ENCODE measurements at places on chromosomes 7 and 10.
A peak's percentile ranks its signal among the peaks of the same experiment; 100 is the strongest.

DNA sequence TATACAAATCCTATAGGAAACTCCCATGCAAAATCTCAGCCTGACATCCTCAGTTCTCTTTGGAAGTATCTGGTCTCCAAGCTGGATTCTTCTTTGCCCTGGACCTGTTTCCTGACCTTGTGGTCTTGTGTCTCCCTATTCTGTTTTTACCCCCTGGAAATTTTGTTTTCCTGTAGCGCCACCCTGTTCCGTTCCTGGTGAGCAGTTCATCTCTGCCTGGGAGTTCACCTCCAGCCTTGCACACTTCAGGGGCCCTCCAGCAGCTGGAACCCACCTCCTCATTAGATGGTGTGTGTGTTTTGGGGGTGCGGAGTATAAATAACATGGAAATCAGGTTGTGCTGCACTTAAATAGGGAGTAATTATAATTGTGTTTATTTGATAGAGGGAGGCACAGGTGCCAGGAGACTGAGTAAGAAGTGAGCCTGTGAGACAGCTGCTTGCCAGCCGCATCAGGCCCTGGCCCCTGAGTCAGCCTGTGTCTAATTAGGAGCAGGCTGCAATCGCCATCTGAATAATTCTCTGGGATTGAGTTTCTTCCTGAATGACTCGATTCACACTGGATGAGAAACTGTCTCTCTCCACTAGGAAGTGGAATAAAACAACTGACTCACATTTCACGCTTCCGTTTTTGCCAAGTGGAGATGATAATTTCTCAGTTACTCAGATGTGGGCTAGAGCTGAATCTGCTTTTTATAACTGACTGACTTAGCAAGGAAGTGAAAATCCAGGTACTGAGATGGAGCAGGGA is 69.4 kb upstream of the HECTD2 start:
- no peak for DNase-seq

DNA sequence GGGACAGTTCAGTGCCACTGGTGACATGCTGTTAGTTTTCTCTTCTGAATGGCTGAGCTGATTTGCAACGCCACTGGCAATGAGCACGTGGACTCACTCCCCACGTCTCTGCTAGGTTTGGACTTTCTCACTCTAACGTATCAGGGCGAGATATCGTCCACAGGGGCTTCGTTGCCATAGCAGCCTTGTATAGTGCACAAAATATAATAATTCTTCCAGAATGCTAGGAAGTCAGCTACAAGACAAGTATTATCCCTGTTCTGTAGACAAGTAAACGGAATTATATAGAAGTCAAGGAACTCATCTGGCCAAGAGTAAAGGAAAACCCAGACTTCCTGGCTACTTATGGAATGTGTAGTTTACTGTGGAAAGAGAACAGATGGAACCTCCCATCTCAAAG is 226.8 kb downstream of the ARHGAP21 start:
- no peak for DNase-seq

DNA sequence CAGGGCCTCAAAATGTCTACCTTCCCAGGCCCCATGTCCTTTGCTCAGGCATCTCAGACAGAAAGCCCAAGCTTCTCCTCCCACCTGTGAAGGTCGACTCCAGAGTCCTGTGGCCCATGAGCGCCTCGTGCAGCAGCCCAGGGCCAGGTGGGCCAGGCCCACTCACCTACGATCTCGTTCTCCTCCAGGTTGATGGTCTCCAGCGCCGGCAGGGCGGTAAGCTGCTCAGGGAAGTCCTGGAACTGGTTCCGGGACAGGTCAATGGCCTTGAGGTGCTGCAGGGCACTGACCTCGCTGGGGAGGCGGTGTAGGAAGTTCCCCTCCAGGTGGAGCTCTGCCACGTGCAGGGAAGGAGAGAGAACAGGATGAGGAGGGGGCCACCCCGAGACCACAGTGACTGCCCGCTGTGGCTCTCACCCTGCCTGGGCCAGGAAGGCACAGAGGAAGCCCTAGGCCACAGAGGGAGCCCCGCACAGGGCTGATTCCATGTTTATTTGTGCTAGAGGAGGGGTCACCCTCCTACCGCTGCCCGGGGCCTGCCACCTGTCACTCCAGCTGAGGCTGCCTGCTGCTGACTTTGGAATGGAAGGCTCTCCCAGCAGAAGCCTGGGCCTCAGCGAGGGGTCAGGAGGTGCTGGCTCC is 40.0 kb upstream of the NPFFR1 start:
- no peak for DNase-seq

DNA sequence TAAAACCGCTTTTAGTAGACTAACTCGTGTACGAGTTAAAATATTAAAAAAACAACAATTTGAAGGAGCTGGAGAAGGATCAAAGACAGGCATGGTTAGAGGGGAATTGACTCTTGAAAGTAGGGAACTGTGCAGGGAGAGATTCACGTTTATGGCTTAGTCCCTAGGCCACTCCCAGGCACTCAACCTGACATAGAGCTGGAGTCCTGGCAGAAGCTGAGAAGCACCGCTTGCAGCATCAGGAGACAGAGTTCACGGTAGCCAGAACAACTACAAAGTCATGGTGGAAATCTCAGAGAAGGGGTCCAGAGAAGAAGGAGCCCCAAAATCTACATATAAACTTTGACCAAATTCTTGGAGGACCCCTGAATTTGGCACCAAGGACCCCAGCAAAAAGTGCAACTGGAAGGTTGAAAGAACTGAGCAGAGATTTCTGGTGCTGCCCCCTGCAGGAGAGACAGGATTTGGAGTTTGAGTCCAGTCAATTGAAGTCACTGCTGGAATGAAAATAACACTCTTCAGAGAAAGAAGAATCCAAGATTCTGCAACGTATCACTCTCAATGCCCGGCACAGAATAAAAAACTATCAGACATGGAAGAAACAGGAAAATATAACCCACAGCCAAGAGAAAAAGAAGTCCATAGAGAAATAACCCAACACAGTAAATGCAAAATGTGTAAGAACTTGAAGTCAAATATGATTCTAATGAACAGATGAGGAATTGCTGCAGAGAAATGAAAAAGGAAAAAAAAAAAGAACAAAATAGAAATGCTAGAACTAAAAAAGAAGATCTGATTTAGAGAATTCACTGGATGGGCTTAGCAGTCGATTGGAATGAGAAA is 493.3 kb upstream of the PODXL start:
- DNase-seq: no peak

GRCh38 chr10:25743832-25744231 is 190.2 kb upstream of the MYO3A start:
- no peak for DNase-seq

DNA sequence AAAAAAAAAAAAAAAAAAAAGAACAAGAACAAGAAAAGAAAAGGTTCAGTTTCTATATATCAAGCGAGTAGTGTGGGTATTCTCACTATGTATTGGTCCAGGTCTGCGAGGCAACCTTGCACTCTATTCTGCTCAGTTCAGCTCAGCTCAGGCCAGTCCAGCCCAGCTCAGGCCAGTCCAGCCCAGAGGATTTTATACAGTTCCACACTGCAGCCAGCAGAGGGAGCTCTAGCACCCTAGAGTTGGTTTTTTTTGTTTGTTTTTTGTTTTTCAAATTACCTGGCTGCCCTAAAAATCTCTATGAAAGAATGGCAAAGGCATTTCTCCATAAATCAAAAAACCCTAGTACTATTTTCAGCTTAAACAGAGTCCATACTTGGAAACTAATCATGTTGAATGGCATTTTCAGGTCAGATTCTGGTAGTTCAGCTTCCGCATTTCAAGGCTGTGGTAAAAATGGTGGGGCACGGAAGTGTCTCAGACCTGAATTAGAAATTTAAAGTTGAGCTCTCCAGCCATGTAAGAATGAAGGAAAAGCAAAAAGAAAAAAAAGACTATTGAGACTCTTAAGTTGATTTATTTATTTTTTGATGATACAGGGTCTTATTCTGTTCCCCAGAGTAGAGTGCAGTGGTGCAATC is 55.2 kb upstream of the GSDME start:
- peak; percentile 49 for DNase-seq

- no peak for DNase-seq
Measured at GRCh38 chr7:151840088-151840910, 36.6 kb downstream of the PRKAG2 start.

DNA sequence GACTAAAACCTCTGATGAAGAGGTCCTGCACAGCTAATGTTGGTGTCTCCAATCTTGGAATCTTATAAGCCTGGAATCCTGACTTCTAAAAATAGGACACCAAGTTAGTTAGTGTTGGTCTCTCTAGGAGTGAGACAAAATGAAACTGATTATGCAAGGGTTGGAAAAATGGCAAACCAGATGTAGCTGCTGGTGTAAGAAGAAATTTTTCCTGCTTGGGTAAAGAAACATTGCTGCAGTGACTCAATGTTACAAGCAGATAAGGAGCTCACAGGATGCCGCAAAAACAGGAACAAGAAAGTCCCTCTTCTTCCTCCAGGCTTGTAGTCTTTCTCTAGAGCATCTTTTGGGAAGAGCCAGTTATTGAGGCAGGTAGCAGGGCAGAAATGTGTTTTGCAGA is 449.0 kb downstream of the ETV1 start:
- no peak for DNase-seq

- DNase-seq: peak; percentile 100
Measured at GRCh38 chr7:112206238-112206990, at the start of the genes DOCK4 and ZNF277. DOCK4 (minus strand) TSS chr7:112206399; CDS start chr7:112206138, 261 bp downstream. ZNF277 (plus strand) TSS chr7:112206695; CDS start chr7:112206717, 22 bp downstream.

DNA sequence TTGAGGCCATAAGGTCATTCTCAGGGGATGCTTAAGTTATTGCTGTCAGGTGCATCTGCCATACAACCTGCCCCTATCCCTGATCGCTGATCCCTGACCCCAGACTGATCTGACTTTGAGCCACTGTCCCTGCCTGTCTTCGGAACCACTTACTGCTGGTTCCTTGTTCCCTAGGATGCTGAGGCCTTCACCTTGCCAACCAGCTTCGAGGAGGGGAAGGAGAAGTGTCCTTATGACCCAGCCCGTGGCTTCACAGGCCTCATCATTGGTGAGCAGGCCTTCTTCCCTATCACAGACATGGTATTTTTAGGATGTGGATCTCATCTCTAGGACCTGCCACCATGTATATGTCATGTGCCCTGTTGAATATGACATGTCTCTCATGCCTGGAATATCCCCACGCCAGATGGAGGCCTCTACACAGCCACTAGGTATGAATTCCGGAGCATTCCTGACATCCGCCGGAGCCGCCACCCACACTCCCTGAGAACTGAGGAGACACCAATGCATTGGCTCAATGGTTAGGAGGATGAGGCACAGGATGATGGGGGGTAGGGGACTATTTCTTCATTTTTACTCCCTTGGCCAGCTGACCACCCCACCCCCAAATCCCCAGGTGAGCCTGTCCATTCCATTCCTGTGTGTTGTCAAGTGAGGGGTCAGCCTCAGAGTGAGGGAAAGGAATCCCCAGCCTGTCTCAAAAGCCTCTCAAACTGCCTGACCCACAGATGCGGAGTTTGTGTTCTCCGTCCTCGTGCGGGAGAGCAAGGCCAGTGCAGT is 9.0 kb downstream of the MRPL43 start:
- no peak for DNase-seq

- DNase-seq: no peak
Measured at GRCh38 chr10:131681122-131681521, 219.7 kb upstream of the PPP2R2D start.

- no peak for DNase-seq
Measured at GRCh38 chr10:58833771-58834561, 321.3 kb downstream of the BICC1 start.

GRCh38 chr7:77753173-77753572 is 45.1 kb downstream of the TMEM60 start:
- DNase-seq: no peak

DNA sequence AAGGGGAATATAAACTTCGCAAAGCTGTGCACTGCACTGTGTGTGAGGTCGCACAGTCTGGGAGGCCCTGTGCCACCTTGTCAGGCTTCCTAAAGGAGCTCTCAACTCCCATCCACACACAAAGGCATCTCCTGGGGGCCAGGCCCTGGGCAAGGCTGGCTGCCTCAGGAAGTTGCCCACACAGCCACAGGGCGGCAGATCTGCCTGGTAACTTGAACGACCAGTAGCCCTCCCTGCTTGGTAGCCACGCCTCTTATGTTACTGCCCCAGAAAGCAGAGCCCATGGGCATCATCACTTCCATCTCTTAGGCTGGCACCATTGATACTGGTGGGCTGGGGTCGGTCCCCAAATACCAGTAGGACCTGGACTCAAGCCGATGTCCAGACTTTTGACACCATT is 82.8 kb downstream of the HECW1 start:
- no peak for DNase-seq

DNA sequence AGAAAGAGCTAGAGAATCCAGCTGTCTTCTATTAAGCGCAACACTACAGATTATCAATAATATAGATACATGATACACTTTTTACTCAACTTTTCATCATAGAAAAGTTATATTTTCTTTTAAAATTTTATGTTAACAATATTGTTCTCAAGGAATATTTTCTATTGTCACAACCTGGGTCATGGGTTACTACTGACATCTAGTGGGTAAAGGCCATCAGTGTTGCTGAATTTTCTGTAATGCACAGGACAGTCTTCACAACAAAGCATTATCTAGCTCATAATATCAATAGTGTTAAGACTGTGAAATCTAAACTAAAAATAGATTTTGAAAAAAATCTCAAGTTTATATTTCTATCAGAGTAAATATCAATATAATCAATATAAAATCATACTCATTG is 209.8 kb downstream of the ZNF33B start:
- DNase-seq: no peak

GRCh38 chr10:3385487-3385886 is 212.9 kb upstream of the PITRM1 start:
- no peak for DNase-seq

- no peak for DNase-seq
Measured at GRCh38 chr7:48540746-48541145, 369.5 kb downstream of the ABCA13 start.

- DNase-seq: no peak
Measured at GRCh38 chr7:111639934-111640333, 77.6 kb upstream of the IMMP2L start.

GRCh38 chr7:94623820-94624219 is 32.1 kb downstream of the SGCE start:
- DNase-seq: no peak

- DNase-seq: no peak
Measured at GRCh38 chr7:15586266-15586665, 24.5 kb upstream of the AGMO start.

DNA sequence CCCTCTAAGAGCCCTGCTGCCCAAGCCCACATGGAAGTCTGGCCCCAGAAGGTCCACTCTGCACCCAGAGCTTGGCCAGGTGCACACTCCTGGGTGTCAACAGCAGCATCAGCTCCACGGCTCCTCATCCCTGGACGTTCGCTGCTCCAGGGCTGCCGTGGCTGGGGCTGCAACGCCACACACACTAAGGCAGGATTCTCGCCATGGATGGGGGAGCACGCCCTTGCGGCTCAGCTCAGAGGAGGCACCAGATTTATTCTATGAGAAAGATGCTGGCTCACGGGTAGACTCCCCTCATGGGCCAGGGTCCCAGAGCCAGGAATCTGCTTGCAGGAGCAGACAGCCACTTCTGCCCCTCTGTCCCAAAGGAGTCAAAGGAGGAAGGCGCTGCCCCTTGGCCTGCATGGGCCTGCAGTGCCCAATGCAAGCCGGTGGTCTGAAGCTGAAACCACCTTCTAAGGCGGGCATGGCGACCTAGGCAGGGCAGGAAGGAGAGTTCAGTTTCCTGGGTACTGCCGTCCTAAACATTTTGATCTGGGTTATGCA is 42.1 kb downstream of the CFAP46 start:
- no peak for DNase-seq

- no peak for DNase-seq
Measured at GRCh38 chr10:1737222-1738061, at the start of gene ADARB2. ADARB2 (minus strand) TSS chr10:1737525.

All from activated T-cell treated with anti-CD3 and anti-CD28 coated beads for 1 hour (primary cell).